ENCODE measurements at places on chromosomes 4 and X.

DNA sequence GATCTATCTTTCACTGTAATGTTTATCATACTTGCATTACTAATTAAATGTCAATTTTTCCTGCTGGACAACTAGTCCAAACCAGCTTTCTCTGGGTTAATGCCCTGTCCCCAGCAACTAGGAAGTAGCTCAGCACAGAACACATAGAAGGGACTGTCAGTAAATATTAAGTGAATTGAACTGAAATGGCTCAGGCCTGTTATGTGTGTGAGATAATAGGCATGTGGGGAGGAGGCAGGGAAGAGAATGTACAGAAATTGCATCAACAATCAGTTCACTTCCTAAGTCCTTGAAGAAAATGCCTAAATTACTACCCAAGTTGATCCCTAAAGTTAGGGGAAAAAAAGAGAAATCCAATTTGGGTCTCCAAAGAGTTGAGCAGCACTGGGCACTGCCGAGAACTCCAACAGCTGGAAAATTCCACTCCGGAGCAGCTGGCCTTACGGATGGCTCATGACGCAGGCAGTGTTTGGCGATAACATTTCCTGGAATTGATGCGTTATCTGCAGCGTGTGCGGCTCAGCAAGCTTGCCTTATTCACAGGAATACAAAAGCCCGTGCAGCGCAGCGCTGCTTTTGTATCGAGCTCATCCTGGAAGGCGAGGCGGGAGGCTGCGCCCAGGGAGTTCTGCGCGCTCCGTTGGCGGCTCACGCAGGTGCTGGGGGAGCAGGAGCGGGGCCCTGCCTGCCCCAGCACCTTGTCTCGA is 297.3 kb upstream of the LCORL start:
- no peak for DNase-seq

DNA sequence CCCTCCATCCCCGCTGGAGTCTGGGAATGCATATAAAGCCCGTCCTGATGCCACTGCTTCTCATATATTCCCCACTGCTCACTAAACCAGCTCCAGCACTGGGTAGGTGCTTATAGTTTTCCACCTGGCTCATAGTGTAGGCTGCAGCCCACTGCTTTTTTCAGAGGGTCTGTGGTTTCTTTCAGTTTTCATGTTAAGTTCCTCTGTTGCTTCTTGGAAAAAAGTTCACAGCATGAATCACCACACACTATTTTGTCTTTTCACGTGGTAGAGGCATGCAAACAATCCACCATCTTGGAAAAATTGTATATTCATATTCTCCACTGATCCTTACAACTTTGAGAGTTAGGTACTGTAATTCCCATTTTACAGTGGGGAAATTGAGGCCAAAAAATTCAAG is 39.4 kb downstream of the DCLK2 start:
- no peak for DNase-seq

DNA sequence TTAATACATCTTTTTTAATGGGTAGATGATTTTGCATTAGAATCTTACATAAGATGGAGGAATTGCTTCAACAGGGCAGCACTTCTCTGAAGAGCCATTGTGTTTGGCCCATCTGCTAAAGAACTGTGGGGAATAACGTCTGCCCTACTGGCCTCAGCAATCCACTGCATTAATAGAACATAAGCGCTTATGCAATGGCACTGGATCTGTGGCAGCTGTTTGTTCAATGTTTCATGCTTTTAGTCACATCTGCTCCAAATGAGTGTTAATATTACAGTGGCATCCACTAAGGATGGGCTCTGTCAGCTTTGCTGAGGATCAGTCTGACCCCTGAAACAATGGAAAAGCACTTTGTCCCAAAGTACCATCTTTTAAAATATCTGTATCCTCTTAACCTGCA is 279.0 kb upstream of the GK2 start:
- DNase-seq: no peak

GRCh38 chr4:5874811-5875449 is 18.0 kb downstream of the CRMP1 start:
- DNase-seq: no peak

DNA sequence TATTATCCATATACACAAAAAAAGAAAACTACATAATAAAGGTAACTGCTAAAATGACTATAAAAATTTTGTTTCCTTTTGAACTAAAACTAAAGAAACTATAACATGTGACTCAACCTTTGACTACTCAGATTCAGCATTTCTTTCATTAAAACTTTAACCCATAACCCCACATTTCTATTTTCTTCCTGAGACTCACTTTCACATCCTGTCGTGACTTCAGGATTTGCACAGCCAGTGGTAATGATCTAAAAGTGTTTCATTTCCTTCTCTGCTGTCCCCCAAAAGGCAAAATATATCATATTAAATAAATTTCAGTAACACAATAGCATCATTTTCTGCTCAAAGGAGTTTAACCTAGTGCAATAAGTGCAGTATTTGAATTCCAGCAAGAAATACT is 1022.4 kb upstream of the DIAPH2 start:
- no peak for DNase-seq

- no peak for DNase-seq
These were observed 330.1 kb upstream of the SMIM31 start for GRCh38 chr4:164423819-164424218.

DNA sequence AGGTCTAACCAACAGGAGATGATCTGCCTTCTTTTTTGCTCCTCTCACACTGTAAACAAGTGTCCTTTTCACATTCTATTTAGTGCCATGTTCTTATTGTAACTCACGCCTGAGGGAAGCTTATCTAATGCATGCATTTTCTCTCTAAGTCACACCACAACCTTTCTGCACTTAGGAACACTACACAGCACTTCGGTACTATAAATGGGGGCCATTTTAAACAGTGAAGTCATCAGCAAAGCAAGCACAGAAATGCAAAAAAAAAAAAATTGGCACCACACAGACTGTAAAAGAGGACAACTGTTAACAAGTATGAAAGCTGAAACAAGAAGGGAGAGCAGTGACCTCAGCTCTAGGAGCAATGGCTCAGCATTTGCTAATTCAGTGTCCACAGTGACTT is 45.2 kb downstream of the PRSS12 start:
- DNase-seq: no peak

- DNase-seq: no peak
These were observed 44.2 kb downstream of the CCNI start for GRCh38 chr4:77031544-77031943.

- DNase-seq: no peak
These were observed 282.8 kb downstream of the PPP1R2C start for GRCh38 chrX:42495139-42495538.

- DNase-seq: no peak
These were observed 20.4 kb downstream of the APOOL start for GRCh38 chrX:85024044-85024443.

GRCh38 chrX:145715641-145716138 is 101.9 kb upstream of the SLITRK2 start:
- DNase-seq: no peak

DNA sequence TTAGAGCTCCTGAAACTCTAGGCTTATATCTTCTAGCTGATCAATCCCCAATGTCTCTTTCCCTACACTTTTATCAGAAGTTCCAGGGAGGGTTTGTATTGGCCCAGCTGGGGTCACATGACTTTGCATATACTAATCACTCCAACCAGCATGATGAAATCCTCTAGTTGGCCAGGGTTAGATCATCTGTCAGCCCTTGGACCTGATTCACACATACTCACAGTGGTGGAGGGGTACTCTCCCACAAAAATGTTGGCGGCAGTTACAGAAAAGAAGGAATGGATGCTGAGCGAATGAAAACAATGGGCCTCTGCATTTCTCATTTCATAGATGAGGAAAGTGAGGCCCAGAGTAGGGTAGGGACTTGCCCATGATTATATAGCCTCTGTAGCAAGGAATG is 151.1 kb downstream of the PJA1 start:
- DNase-seq: no peak

GRCh38 chr4:31334086-31334910 is 614.1 kb downstream of the PCDH7 start:
- no peak for DNase-seq

GRCh38 chrX:115388879-115389278 is 99.4 kb downstream of the LUZP4 start:
- DNase-seq: no peak

DNA sequence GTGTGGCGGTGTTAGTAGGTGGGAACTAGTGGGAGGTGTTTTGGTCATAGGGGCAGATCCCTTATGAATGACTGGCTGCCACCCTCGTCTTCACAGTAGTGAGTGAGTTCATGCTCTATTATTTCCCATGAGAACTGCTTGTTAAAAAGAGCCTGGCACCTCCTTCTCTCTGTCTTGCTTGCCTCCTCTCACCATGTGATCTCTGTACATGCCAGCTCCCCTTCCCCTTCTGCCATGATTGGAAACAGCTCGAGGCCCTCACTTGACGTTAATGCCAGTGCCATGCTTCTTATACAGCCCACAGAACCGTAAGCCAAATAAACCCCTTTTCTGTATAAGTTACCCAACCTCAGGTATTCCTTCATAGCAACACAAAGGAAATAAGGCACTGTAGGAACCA is 21.7 kb downstream of the PNMA6F start:
- no peak for DNase-seq
